ENCODE measurements at places on chromosomes 5 and 9.

GRCh38 chr5:177446200-177447065 lies at the start of gene PRR7:
TSS of gene PRR7 (plus strand) at chr5:177446814. CDS start at chr5:177455068, 8,254 bp downstream.
- peak; percentile 68 for DNase-seq

DNA sequence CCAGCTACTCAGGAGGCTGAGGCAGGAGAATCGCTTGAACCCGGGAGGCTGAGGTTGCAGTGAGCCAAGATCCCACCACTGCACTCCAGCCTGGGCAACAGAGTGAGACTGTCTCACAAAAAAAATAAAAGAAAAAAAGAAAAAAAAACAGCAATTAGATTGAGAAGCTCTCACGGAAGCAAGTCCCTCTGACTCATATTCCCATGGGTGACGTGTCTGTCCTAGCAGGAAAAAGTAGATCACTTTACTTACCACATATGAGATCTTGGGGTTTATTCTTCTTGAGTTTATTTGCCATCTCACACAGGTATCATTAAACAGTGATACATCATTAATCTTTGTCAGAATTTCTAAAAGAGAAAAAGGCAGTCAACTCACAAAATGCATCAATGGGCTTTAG lies 62.6 kb downstream of the SUSD1 start:
- DNase-seq = no peak

- no peak for DNase-seq
Observed at GRCh38 chr9:36193023-36193422, 2.3 kb downstream of the CLTA start.

DNA sequence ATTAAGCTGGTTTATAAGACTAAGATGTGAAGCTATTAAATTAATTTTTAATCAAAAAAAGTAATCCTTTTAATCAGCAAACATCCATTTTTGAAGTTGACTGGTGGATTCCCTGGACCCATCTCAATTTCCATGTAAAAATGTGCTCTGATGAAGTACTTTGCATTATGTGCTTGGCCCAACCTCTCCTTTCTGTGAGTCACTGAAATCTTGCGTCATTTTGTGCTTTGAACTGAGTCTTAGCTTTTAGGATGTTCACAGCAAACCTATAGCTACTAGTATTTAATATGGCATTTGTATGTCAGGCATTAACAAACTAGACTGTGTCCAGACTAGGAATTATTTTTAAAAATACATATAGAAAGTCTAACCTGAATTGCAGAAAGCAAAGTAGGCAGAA lies 55.0 kb upstream of the CDH12 start:
- DNase-seq = no peak

DNA sequence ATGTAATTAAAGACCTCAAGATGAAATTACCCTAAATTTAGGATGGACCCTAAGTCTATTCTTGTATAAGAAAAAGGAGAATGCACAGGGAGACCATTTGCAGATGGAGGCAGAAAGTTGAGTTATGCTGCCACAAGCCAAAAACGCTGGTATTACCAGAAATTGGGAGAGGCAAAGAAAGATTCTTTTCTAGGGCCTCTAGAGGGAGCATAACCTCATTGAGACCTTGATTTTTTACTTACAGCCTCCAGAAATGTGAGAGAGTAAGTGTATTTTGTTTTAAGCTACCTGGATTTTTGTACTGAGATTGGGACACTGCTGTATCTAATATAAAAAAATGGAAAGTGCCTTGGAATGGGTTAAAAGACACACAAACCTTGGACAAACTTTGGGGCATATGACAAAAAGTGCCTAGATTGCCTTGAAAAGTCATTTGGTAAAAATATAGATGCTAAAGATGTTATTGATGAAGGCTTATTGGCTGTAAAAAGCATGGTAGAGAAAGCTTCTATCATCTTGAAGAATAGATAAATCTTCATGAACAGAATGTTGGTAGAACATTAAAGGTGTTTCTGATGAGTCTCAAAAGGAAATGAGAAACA lies 174.7 kb upstream of the PRDM9 start:
- peak; percentile 69 for DNase-seq

- no peak for DNase-seq
Observed at GRCh38 chr5:178287791-178288105, 55.1 kb upstream of the PHYKPL start.

GRCh38 chr9:68907910-68908309 lies 106.0 kb downstream of the PRKACG start:
- no peak for DNase-seq

- DNase-seq = no peak
Observed at GRCh38 chr5:109038209-109038840, 290.6 kb downstream of the FER start.

DNA sequence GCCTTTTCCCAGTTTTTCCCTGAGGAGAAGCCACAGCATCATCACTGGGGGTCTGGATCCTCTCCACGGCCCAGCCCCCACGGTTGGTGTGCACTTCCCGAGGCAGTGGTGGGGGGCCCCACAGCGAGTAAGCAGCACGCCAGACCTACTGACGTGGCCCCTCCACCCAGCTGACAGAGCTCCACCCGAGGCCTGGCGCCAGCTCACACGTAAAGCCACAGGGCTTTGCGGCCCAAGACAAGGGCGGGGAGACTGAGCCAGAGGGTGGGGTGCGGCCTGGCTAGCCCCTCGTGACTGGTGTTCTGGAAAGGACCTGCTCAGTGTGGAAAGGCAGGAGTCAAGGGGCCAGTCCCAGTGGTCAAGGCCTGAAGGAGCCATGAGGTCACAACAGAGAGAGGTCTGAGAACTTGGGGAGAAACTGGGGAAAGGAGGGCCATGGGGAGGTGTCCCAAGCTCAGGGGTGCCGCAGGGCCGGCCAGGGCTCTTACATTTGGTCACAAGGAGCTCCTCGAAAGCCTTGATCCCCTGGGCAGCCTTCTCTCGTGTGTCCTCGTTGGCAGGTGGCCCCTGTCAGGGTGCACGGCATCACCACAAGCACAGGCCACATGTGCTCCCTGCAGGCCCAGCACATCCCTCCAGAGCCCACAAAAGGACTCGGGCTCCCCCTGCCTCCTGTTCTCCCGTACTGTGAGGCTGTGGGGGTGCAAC lies 5.5 kb downstream of the SNAPC4 start:
- no peak for DNase-seq
